Ureter (tissue), 1 donor: ENCODE measurements at places on chromosomes 16 and 17. TPM values are rescaled to one million over a fixed set of nuclear protein-coding genes. Genes with fewer than 3 reads are reported as not detected.

The TUFM gene
- total RNA-seq = 150 TPM

DNA sequence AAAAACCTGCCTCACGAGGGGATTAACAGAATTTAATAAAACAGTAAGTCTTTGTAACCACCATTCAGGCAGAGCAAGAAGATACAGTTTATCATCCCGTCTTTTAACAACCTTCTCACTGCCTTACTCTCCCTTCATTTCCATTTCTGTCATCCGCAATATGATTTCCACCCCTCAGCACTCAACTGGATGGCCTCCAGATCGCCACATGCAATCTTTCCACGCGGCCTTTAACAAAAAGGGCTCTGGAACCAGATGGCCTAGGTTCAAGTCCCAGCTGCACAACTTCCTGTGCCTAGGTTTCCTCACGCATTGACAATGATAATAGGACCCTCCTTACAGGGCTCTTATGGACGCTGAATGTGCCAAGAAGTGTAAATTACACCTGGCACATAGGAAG lies 103.6 kb downstream of the GAS7 start:
- DNase-seq = no peak

The ERN2 gene
- 87.6 TPM for total RNA-seq

The HES7 gene
- not detected for total RNA-seq

The ZPBP2 gene
- total RNA-seq = not detected

DNA sequence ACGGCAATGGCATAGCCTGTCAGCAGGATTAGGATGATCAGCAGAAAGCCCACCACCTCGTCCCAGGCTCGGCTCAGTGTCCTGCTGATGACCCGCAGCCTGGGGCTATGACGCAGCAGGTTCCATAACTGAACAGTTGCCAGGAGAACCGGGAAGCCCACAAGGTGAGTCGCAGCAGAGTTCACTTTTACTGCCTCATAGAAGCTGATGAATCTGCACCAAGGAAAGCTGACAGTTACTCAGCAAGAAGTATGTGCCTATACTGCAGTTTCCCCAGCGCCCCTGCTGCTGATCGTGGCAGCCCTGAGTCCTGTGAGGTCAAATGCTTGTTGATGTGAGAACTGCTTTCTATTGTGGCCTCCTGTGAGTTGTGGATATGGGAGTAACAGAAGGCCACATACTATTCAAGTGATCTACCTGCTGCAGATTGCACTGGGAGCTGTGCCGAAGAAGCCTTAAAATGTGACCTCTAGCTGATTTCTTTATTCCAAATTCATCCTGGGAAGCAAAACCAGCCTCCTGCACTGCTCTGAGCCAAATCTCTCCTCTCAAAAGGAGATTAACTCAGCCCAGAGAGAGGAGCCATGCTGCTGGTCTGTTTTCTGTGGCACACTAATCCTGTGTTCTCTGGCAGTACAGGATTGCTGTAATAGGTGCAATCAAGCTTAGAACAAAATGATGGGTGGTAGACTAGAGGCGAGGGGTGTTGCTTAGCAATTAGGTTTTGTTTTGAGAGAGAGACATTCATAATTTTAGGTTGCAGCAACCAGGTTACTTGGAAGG lies 38.8 kb downstream of the IST1 start:
- no peak for DNase-seq

GRCh38 chr16:73890186-73891128 lies 406.2 kb upstream of the PSMD7 start:
- DNase-seq = no peak

The TBC1D3I gene
- total RNA-seq = 2.1 TPM

The CAVIN1 gene
- total RNA-seq = 177 TPM

DNA sequence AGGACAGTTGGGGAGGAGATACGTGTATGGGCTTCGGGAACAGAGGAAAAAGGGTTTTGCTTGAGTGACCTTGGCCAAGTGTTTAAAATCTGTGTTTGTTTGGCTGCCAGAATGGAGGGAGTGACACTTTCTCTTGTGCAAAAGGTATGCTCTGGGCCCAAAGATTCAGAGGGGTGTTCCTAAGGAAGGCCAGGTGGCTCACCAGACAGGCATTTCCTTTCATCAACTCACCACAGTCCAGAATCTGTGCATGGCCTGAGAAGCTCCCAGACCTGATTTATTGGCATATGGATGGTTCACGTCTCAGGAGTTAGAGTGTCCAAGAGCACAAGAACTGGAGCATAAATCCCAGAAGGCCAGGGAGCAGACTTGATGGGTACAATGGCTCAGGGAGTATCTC lies 53.4 kb upstream of the NLK start:
- DNase-seq = no peak

DNA sequence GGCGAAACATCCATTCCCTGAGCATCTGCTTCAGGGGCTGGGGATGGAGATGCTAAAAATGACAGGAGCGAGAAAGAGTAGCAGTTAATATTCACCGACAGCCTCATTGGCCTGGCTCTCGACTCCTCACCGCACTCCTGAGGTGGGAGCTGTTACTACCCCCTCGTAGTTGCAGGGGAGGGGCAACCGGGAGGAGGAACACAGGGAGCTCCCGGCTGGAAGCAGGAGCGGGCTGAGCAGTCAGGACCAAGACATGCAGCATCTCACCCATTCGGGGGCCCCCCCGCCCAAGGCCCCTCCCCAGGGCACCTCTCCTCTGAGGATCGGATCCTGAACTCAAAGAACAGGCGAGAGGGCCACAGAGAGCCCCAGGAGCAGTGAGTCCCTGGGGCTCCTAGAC lies 4.5 kb upstream of the ACSF3 start:
- no peak for DNase-seq

DNA sequence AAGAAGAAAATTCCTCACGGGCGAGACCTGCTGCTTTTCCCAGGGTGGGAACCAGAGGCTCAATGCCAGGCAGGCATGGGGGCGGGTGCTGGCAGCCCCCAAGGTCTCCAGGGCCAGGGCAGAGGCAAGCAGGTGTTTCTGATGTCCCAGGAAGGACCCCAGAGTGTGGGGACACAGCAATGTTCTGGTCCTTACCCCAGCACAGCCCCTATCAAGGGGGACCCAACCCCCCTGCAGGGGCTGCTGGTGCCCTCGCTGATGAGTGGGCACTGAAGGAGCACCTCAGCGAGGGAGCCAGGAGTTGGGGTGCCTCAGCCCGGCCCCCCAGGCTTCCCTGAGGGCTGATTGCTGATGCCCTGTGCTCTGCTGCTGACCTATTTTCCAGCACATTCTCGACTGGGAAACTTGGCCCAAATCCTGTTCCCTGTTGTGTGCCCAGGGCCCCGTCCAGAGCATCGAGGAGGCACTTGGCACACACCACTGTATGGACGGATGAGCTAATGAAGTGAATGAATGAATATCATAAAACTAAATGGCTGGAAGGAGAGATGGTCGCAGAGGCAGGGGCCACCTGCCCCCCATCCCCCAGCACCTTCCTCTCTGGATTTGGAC lies 2.8 kb downstream of the DBNDD1 start:
- DNase-seq = no peak

GRCh38 chr16:67770346-67770991 lies 35.9 kb downstream of the RANBP10 start:
- no peak for DNase-seq

- DNase-seq = no peak
Measured at GRCh38 chr16:88347656-88348376, 34.9 kb upstream of the ZNF469 start.

The SP6 gene
- 9.2 TPM for total RNA-seq

The CA5A gene
- not detected for total RNA-seq

The MAPT gene
- total RNA-seq = 6.1 TPM

DNA sequence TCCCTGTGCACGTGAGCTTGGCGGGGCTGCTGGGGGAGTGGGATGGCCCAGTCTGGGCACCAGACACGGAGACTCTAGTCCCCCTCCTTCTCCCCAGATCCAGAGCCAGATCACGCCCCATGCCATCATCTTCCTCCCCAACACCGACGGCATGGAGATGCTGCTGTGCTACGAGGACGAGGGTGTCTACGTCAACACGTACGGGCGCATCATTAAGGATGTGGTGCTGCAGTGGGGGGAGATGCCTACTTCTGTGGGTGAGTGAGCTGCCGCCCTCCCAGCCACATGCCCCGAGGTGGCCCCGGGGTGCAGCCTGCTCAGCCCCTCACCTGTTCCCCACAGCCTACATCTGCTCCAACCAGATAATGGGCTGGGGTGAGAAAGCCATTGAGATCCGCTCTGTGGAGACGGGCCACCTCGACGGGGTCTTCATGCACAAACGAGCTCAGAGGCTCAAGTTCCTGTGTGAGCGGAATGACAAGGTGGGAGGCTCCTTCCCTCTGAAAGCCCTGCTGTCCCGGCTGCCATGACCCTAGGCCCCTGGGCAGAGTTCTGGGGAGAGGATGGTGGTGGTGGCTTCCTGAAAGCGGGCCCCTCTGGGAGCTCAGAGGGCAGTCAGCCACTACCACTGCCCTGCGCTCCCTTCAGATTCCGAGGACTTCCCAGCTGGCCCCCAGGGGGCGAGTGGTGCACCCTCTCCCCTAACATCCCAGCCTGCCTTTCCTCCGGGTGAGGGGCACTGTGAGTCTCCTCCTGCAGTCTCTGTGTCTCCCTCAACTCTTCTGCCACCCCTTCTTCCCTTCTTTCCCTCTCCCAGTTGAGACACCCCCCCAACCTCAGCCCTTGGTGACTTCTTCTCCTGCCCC lies 2.8 kb upstream of the C17orf107 start:
- no peak for DNase-seq

GRCh38 chr17:65155622-65156021 lies 18.5 kb downstream of the RGS9 start:
- DNase-seq = no peak

GRCh38 chr17:60969500-60970037 lies 291.9 kb downstream of the BCAS3 start:
- DNase-seq = no peak

The KRT27 gene
- total RNA-seq = 2.0 TPM

The KRTAP4-4 gene
- not detected for total RNA-seq

The TP53TG3B gene
- total RNA-seq = not detected

The CIITA gene
- total RNA-seq = 32.0 TPM

DNA sequence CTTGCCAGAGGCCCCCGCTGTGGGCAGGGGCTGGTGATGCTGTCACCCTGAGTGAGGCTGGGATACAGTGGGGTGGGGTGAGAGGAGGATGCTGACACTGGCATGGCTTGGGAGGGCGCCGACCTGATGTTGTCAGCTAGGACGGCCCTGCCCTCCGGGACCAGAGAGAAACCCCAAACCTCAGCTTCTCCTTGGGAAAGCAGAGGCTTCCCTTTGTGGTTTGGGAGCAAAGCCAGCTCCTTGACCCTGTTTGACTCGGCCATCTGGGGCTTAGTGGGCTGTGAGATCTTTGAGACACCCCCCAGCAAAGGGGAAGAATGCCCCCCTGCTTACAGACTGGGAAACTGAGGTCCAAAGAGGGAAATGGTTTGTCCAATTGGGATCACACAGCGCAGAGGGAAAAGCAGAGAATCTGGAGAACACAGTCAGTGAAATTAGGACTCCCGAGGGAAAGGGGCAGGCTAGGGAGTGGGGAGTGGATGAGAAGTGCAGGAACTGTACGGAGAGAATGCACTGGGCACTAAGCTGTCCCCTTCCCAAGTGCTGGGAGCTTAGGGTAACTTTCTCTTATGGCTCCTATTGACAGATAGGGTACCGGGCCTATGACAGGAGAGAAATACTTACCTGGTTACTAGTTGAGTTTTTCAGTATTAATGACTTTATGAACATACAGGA lies 40.7 kb upstream of the DLX4 start:
- DNase-seq = no peak

DNA sequence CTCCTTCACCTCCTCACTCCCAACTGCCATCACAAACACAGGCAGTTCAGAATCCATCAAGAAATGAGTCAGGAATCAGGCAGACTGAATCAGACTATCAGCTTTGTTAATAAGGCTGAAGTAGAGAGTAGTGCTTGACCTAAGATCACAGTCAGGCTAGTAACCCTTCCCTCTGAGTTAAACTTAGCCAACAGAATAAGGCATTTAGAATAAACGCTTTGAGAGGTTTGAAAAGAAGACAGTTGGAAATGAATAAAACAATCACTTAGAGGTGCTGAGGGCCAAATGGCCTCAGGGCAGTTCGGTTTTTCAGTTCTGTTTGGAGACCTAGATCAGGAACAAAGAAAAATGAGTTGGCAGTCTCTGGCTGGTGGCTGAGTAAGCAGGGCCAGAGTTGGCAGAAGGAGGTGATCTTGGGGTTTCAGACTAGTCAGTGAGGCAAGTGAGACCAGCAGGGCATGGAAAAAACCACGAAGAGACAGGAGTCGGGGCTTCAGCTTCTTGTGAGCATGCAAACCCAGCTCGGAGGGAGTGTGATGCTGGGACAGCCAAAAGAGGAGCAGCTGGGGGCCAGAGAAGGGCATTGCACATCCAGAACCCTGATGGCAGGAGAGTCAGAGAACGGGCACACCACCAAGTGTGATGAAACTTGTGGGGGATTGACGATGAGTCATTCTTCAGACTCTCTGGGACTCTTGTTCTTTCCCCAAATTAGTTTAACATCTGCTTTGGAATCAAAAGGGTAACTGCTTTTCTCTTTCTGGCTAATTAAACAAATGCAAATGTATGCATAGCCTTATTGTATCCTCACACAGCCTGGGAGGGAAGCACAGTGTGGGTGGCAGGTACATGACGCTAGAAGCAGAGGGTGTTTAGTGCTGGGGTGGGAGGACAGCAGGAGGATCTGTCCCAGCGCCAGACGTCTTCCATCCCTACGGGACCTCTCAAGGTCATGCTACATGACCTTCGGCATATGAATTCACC lies 54.8 kb downstream of the SPECC1 start:
- DNase-seq = peak; percentile 76

GRCh38 chr16:78837706-78838105 lies 738.3 kb downstream of the WWOX start:
- no peak for DNase-seq

GRCh38 chr16:14321542-14321941 lies 250.4 kb downstream of the MRTFB start:
- no peak for DNase-seq
